Activated CD4-positive, alpha-beta T cell treated with anti-CD3 and anti-CD28 coated beads, Interleukin-2, amount 10 ng/mL, durations not matched to agents 7 days and 5 days (primary cell): ENCODE measurements at places on chromosomes 7 and 10. TPM values are rescaled to one million over a fixed set of nuclear protein-coding genes. Genes with fewer than 3 reads are reported as not detected.

GRCh38 chr10:18659125-18659818 is at the start of gene ARL5B:
Gene ARL5B, plus strand, starts transcription at chr10:18659431. Its CDS starts 207 bp downstream, at chr10:18659638.
- H3K4me3 ChIP-seq = peak within 1 kb of the TSS; percentile 100
- no peaks in the 10 kb centered on the region for H3K27me3 ChIP-seq
- H3K36me3 ChIP-seq = peaks cover 15% of the 10 kb centered on the region
- H3K27ac ChIP-seq = peak within 1 kb of the TSS; percentile 99

DNA sequence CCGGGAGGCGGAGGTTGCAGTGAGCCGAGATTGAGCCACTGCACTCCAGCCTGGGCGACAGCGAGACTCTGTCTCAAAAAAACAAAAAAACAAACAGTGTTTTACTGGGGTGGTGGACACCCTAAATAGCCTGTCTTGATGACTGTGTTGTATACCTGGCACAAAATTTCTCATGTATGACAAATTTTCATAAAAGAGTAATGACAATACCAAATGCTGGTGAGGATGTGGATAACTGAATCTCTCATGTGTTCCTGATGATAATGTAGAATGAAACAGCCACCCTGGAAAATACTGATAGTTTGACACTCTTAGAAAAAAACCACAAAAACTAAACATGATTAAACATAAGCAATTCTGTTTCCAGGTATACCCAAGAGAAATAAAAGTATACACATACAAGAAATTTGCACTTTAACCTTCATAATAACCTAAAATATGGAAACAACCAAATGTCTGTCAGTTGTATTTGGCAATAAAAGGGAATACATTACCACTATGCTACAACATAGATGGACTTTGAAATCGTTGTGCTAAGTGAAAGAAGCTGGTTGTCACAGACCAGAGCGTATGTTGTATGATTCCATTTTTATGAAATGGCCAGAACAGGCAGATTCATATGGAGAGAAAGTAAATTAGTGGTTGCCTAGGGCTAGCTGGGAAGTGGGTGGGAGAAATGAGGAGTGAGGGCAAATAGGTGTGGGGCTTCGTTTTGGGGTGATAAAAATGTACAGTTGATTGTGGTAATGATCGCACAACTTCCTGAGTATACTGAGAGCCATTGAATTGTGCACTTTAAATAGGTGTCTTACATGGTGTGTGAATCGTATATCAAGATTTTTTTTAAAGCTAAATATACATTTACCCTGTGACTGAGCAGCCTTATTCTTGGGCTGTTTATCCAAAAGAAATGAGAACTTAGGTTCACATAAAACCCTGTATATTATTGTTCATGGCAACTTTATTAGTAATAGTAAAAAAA is 12.5 kb downstream of the WDR37 start:
- H3K4me1 ChIP-seq = peaks cover 33% of the 10 kb centered on the region
- H3K27ac ChIP-seq = no peak overlapping the region
- no peak for DNase-seq

DNA sequence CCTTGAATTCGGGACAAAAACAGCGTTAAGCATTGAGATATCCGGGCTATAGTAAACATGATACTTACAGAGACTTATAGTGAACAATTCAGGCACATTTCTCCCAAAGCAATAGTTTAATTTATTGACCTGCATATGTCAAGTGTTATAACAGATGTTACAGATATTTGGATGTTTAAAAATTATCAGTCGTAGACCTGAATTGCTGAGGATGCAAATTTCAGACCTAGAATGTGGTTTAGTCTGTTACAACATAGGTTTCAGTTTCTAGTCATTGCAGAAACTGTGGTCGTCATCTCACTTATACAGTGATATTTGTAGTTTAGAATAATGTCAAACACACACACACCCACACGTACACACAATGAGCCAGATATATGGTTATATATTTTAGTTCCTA is 85.2 kb downstream of the VTI1A start:
- no peaks in the 10 kb centered on the region for H3K27me3 ChIP-seq
- peak overlapping the region; percentile 30 for H3K4me3 ChIP-seq
- H3K4me1 ChIP-seq = peaks cover 26% of the 10 kb centered on the region

GRCh38 chr10:21888959-21889358 is 114.6 kb downstream of the DNAJC1 start:
- H3K36me3 ChIP-seq = peaks cover 46% of the 10 kb centered on the region
- DNase-seq = peak; percentile 38
- H3K4me1 ChIP-seq = peaks cover 37% of the 10 kb centered on the region
- no peak overlapping the region for H3K4me3 ChIP-seq
- H3K27me3 ChIP-seq = no peaks in the 10 kb centered on the region
- H3K27ac ChIP-seq = no peak overlapping the region

DNA sequence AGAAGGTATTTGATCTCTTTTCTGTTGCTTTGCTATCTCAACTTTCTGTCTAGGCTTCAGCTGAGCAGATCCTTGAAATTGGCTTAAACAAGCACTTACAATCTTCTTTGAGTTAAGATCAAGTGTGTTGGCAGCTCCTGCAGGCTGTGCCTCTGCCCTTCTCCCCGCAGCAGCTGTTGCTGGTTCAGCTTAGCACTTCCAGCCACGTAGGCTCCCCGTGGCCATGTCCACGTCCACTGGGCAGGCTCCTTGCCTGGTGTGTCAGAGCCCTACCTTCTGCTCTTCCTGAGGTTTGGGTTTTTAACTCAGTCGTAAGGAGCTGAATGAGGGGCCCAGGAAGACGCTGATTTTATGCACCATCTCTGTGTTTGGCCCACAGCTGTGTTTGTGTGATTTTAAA is 47.2 kb downstream of the CAMK1D start:
- H3K36me3 ChIP-seq = no peaks in the 10 kb centered on the region
- H3K27ac ChIP-seq = no peak overlapping the region
- no peaks in the 10 kb centered on the region for H3K4me1 ChIP-seq
- H3K4me3 ChIP-seq = no peak overlapping the region
- no peaks in the 10 kb centered on the region for H3K27me3 ChIP-seq

DNA sequence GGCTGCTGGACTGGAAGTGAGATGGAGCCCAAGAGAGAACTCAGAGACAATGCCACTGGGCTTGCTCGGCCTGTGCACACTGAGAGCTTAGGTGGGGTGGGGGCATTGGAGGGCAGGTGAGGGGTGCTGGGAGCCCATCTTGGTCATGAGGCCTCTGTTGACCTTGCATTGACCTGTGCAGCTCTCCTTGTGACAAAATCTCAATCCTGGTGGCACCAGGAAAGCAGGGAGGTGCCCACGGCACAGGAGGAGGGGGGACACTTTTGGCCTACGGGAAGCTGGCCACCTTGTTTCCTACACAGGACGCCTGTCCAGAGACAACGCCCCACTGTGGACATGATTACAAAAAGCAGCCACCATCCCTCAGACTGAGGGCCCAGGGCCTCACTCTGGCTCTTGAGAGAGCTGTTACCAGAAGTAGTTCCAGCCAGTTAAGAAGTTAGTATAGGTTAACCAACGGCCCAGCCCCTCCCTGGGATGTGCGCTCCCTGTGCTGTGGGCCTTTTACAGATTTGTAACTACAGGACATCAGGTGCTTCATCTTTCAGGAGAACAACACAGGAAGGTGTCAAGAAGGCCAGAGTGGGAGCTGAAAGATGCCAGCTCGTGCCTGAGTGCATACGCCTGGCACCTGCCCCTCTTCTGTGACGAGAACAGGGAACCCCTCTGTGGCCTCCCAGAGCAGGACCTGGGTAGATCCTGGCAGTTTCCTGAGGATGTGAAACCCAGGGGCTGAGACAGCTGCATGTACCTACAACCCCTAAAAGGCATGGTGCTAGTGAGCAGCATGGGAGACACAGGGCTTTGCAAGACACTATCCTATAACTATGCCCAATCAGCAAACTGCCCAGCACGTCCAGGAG is 10.3 kb downstream of the PKD1L1 start:
- H3K27me3 ChIP-seq = no peaks in the 10 kb centered on the region
- H3K4me1 ChIP-seq = peaks cover 9% of the 10 kb centered on the region
- peak overlapping the region; percentile 43 for H3K27ac ChIP-seq
- no peaks in the 10 kb centered on the region for H3K36me3 ChIP-seq

- H3K4me3 ChIP-seq = no peak overlapping the region
- no peaks in the 10 kb centered on the region for H3K4me1 ChIP-seq
- H3K36me3 ChIP-seq = no peaks in the 10 kb centered on the region
- H3K27ac ChIP-seq = no peak overlapping the region
These were observed 196.7 kb downstream of the MTERF1 start for GRCh38 chr7:91683823-91684222.

DNA sequence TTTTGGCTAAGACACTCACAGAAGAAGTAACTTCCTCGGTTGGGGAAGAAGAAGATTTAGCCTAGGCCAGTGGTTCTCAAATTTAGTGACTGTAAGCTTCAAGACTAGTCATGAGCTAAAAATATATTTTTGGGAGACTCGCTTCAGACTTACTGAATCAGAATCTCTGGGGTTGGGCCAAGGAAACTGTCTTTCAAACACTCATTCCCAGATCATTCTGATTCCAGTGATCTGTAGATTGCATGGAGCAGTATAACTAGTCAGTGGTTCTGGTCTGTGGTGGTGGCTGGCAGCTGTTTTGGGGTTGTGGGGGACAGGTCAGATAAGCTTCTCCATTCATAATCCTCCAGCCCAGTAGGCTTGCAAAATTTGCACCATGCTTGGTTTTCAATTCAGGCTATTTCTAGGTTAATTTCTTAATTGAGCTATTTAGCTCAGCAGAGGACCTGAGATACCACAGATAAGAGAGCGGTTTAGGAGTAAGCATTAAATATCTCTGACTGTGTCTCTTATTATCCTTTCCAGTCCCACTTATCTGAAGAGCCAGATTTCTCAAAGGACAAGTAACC is 3.8 kb upstream of the KAT6B start:
- DNase-seq = no peak
- H3K4me3 ChIP-seq = no peak overlapping the region
- H3K4me1 ChIP-seq = peaks cover 36% of the 10 kb centered on the region

The SLC18A3 gene
- not detected for total RNA-seq

The CPED1 gene
- not detected for total RNA-seq
